ENCODE measurements at places on chromosomes 2 and 18.

DNA sequence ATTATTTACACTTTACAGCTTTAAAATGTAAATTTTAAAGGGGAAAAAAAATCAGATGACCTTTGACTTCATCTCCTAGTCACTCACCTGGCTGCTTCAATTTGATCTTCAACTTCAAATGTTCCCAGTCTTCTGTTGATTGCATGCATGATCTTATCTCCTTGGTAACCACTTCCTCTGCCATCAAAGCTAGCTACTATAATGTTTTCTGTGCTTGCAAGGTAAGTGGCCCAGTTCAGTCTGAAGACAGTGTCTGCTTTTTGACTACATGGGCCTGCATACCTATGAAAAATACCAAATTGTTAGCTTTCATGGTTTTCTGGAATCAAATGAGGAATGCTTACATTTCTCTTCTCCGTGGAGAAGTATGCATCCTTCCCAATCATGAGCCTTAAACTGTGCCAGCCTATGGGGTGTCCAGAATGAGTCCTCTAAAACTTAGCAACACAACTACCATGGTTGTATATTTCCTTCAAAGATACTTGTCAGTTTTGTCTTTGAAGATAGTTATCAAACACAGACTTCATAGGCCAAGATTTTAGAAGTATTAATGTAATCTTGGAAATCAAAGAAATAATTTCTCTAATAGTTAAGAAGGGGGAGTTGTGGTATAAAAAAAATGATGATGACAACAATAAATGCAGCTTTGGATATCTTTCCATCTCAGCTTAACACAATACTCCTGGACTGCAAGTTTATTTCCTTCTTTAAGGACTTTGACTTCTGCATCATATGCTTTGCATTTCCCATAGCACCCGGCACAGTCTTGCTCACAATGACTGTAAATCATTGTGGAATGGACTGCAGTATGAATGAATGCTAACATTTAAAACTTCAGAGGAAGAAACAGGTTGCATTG, 62.1 kb downstream of the DPP4 start:
- no peak for DNase-seq

DNA sequence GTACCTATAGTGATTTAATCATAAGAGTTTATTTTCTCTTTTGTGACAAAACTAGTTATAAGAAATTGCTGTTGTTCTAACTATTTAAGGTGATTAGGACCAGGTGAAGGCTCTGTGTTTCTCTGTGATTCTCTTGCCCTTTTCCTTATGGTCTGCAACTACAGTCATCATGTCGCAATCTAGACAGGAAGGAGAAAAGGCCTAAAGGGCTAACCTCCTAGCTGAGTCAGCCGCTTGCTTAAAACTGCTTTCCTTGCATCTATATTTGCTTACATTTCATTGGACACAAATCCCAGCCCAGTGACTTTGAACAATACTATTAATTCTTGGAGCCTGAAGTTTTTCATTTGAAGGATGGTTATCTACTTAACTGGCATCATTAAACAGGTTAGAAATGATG, 93.1 kb downstream of the PIK3C3 start:
- DNase-seq, result no peak

DNA sequence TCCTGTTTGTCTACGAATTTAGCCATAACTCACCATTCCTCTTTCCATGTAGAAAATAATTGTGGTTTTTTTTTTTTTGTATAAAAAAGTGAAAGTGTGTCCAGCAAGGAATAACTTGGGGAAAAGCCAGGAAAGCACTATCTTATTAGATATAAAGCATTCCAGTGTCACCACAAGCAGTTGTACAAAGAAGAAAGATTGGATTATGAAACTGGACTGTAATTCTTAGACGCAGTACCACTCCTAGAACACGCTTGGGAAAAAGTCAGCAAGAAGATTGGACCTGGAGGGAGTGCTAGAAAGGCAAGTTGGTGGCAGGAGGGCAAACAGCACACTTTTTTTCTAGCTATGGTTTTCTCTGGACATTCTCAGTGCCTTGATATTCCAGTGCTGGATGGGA, 186.7 kb downstream of the PARD3B start:
- no peak for DNase-seq

- DNase-seq, result peak; percentile 93
Observed at GRCh38 chr2:153478289-153479261, at the start of gene RPRM. Gene RPRM (minus strand): TSS chr2:153478762. CDS start chr2:153478565, 197 bp downstream.

DNA sequence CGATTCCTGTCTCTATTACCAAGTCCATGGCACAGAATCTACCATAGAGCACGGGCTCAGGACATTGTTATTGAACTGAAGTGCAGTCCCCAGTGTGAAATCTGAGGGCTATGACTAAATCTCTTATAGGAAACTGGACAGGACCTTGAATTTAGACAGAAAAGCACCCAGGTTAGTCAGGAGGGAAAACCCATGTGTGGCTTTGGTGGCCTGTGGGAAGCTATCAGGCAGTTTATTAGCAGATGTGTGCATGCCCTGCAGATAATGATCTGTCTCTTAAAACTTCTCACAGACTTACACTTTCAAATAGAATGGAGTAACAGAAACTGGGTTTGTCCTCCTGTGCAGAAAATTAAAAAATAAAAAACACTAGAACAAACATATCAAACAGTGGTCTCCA, 610.0 kb upstream of the RAB6C start:
- no peak for DNase-seq

- no peak for DNase-seq
Observed at GRCh38 chr2:28802975-28803429, 7.6 kb upstream of the SPDYA start.

DNA sequence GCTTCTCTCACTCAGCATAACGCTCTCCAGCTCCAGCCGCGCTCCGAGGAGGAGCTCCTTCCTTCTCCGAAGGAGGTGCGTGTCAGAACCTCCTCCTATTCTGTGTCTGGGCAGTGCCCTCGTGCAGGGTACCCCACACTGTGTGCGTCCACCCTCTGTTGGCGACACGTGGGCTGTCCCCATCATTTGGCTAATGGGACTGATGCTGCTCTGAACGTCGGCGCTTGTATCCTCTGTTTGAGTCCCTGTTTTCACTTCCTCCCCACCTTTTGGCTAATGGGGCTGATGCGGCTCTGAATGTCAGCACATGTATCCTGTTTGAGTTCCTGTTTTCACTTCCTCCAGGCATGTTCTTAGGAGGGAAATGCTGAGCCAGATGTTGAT, 22.2 kb downstream of the KCNG2 start:
- DNase-seq, result no peak

- peak; percentile 60 for DNase-seq
Observed at GRCh38 chr2:46489423-46490174, 10.2 kb downstream of the TMEM247 start.

DNA sequence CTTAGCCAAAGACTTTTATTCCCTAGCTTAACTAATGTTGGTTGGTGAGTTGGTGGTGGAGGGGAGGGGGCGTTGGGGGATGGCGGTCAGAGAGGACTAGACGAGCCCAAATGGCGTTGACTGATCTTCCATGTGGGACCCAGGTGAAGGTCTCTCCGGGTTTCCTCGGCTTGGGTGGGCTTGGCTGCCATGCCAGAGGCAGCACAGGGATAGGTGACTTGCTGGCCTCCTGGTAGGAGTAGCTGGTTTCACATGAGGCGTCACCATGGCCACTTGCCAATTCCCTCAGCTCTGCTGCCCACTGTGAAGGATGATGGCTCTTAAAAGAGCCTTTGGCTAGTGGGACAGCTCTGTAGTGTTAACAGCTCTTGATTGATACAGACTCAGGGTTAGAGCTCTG, 1337.0 kb upstream of the FAM98A start:
- no peak for DNase-seq

DNA sequence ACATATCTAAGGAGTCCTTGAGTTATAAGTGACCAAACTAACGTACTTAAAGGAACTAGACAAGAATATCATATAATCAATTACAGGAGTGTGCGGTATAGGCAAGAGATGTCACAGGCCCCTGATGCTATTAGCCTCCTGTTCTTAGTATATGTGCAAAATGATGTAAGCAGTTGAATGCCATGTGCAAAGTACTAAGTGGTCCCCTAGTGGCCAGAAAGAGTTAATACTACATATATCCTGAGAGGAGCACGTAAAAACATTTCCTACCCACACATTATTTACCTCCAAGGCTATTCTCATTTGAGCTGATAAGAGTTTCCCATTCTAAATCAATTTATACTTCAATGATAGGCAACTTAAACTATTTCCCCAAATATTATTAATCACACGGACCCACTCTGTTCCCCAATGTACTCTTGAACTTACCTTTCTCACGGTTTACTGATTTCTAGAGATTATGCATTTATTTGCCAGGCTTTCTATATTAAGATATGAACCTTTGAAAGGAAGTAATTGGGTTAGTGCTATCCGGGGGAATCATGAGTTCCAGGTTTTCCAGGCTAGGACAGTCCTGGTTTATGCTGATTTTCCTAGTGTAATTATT, 158.0 kb upstream of the KLHL14 start:
- no peak for DNase-seq

- no peak for DNase-seq
Observed at GRCh38 chr2:171615069-171615468, 72.2 kb upstream of the DYNC1I2 start.

DNA sequence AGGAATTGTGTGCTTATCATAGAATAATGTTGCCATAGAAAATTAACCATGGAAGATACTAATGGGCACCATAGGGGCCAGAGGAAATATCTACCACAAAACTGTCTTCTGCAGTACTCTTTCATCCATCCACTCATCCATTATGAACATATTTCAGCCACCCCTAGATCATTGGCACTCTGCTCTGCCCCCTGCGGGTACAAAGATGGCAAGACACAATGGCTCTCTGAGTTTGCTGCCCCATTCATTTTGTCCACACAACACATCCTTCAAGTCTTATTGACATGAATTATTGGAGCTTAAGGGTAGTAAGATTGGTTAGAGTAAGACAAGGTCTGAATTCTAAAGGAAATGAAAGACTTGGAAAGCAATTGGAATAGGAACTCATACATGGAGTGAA, 1224.7 kb upstream of the CELF4 start:
- DNase-seq, result no peak

- DNase-seq, result peak; percentile 48
Observed at GRCh38 chr2:120511947-120512710, 166.2 kb downstream of the INHBB start.

- no peak for DNase-seq
Observed at GRCh38 chr2:189024901-189025618, 50.9 kb downstream of the COL3A1 start.

DNA sequence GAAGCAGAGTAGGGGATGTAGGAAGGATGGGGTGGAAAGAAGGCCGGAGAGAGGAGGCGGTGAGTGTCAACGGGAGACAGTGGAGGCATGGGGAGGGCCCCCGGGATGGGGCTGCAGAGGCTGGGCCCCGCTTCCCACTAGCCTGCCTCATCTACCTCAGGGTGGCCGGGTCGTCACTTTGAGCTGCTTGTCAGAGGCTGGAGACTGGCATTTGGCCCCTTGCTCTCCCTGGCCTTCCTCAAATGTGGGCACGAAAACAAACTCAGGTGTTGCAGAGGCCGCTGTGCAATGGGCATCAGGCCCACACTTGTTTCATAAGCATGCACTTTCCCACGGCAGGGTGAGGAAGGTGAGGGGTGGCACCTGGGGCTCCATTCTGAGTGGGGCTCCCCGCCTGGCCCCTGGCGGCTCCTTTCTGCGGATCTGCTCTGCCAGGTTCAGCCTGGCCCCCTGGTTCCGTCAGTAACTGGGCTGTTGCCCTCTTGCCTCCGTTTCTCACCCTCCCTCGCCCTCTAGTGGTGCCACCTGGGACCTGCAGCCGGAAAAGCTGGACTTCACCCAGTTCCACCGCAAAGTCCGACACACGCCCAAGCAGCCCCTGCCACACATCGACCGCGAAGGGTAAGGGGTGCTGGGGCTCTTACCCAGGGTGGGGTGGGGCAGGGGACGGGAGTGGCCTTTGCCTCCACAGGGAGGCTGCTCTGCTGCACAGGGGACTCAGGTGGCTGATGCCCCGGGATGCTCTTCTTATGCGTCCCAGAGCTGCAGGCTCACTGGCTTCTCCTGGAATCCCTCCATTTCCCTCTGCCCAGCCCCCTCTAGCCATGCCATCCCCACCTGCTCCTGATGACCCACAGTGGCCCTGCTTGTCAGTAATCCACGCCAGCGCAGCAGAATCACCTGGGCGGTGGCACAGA, 125.4 kb downstream of the CTIF start:
- peak; percentile 66 for DNase-seq

- DNase-seq, result peak; percentile 78
Observed at GRCh38 chr18:10560452-10561045, 34.7 kb downstream of the NAPG start.

- DNase-seq, result no peak
Observed at GRCh38 chr2:229610872-229611271, 103.5 kb downstream of the DNER start.

GRCh38 chr2:217223222-217223930, 363.5 kb upstream of the TNP1 start:
- no peak for DNase-seq

GRCh38 chr18:51168026-51168742, 29.3 kb downstream of the MEX3C start:
- no peak for DNase-seq

GRCh38 chr2:148593421-148593820, 51.1 kb upstream of the EPC2 start:
- DNase-seq, result no peak

GRCh38 chr2:13522917-13523821, 806.4 kb downstream of the TRIB2 start:
- no peak for DNase-seq

DNA sequence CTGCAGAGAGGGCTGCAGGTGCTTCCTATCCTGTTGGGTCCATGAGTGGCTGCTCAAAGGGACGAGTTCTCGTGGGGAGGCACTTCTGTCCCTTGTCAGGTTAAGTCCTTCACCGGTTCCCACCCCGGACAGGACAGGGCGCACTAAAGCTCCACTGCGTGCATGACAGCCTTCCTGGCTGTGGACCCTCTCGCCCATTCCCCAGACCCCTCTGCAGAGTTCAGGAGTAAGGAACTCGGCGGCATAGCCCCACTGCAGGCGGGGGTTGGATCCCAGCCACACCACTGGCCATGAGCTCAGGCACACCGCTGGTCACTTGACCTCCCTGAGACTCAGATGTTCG, 147.5 kb upstream of the ID2 start:
- DNase-seq, result no peak

DNA sequence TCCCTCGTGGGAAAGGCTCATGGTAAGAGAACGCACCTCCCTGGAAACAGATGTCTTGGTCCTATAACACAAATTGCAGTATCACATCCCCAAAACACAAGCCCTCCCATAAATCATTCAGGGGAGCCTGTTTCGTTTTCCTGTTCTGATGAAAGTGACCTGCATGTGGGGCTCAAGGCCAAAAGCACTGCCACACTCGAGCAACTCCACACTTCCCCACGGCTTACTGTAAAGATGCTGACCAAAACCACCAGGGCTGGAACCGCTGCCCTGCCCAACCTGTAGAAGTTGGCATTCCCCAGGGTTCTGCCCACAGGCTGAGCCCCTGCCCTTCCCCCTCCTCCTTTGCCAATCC, 139.7 kb downstream of the BCL11A start:
- DNase-seq, result no peak

GRCh38 chr2:196988639-196989038, 62.1 kb upstream of the PGAP1 start:
- DNase-seq, result no peak

- DNase-seq, result peak; percentile 67
Observed at GRCh38 chr2:5365871-5366461, 326.2 kb upstream of the SOX11 start.
